ENCODE measurements at places on chromosomes 13 and 19.
A peak's percentile ranks its signal among the peaks of the same experiment; 100 is the strongest.

GRCh38 chr19:7349961-7350711 is 1.4 kb downstream of the ARHGEF18 start:
- DNase-seq, result no peak

DNA sequence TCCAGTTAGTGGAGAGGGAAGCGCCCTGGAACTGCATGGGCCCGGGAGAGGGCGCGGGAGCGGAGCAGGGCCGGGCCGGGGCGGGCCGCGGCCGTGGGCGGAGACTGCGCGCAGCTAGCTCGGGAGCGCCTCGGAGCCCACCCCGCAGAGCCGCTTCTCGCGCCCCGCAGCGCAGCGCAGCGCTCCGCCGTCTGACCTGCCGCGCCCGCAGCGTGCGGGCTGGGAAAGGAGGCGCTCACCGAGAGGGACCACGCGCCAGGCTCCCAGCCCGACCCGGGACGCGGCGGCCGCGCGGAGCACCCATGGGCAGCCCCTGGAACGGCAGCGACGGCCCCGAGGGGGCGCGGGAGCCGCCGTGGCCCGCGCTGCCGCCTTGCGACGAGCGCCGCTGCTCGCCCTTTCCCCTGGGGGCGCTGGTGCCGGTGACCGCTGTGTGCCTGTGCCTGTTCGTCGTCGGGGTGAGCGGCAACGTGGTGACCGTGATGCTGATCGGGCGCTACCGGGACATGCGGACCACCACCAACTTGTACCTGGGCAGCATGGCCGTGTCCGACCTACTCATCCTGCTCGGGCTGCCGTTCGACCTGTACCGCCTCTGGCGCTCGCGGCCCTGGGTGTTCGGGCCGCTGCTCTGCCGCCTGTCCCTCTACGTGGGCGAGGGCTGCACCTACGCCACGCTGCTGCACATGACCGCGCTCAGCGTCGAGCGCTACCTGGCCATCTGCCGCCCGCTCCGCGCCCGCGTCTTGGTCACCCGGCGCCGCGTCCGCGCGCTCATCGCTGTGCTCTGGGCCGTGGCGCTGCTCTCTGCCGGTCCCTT is at the start of gene MLNR:
Gene MLNR, plus strand, starts transcription at position 303 of the 820 bp plus-strand sequence. Its CDS starts 0 bp downstream, at position 303.
- no peak for DNase-seq

DNA sequence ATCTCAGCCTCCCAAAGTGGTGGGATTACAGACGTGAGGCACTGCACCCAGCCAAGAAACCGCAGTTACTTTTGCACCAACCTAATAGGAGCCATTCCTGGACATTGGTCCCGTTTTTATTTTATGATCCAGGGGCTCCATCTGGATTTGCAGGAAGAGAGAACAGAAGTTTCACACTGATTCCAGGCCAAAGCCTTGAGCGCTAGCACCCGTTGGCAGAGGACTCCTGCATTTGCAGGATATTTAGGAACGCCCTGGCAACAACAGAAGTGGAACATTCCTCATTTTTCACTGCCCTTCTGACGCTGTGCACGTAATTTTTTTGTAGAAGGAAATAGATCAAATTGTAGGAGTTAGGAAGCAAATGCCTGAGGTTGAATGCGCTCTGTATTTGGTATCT is 11.7 kb upstream of the SULT2A1 start:
- DNase-seq, result no peak

GRCh38 chr13:26222520-26223046 is 469 bp upstream of the RNF6 start:
- no peak for DNase-seq

DNA sequence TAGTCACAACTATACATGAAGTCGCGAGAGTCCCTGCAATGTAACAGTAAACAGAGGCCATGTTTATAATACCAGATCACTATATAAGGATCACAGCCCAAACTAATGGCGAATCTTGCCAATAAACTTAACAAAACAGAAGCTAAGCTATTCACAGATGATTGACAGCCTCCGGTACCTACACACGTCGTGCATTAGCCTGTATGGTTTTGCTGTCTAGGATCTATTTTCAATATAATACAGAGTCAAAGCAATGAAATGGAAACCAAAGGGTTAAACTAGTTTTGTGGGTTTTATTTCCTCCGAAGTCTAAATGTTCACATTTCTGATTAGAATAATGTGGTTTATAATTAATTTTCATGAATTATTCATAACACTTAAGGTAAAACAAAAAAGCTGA is 10.1 kb downstream of the ANKRD10 start:
- DNase-seq, result no peak

- DNase-seq, result no peak
These were observed 1.1 kb downstream of the KCTD4 start for GRCh38 chr13:45199711-45200110.

- no peak for DNase-seq
These were observed 3.8 kb downstream of the ALOX5AP start for GRCh38 chr13:30739237-30739528.

GRCh38 chr13:32445461-32445860 is 17.5 kb upstream of the N4BP2L1 start:
- DNase-seq, result no peak

DNA sequence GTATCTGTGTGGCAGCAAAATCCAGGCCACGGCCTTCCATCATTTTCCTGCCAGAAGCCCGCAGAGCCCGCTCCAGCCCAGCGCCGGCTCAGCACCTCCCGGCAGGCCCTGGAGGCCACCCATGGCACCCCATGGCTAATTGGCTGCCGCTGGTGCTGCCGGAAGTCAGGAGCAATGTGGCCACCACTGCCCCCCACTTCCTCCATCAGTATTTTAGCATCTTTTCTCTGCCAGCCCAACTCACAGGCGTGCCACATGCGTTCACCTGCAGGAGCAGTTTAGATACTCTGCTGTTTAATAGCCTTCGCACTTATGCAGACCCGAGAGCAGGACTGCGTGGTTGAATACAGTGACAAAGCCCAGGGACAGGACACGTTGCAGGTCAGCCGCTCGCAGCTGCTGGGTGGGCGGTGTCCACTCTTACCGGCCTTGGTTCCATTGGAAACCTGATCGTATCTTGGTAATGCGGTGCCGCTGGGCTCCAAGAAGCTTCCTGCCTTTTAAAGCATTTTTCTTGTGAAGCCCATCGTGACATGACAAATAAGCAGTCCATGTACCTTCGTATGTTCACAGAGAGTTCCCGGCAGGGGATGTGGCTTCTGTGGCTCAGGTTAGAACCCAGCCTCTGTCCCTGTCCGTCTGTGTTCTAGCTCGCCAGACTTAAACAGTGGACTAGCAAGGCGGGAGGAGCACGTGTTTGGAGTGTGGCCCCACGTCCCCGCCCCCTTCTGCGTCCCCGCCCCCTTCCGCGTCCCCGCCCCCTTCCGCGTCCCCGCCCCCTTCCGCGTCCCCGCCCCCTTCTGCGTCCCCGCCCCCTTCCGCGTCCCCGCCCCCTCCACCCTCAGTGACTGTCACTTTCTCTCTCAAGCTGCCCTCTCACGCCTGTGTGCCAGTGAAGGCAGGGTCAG is 162.0 kb upstream of the SOX1 start:
- DNase-seq, result no peak

DNA sequence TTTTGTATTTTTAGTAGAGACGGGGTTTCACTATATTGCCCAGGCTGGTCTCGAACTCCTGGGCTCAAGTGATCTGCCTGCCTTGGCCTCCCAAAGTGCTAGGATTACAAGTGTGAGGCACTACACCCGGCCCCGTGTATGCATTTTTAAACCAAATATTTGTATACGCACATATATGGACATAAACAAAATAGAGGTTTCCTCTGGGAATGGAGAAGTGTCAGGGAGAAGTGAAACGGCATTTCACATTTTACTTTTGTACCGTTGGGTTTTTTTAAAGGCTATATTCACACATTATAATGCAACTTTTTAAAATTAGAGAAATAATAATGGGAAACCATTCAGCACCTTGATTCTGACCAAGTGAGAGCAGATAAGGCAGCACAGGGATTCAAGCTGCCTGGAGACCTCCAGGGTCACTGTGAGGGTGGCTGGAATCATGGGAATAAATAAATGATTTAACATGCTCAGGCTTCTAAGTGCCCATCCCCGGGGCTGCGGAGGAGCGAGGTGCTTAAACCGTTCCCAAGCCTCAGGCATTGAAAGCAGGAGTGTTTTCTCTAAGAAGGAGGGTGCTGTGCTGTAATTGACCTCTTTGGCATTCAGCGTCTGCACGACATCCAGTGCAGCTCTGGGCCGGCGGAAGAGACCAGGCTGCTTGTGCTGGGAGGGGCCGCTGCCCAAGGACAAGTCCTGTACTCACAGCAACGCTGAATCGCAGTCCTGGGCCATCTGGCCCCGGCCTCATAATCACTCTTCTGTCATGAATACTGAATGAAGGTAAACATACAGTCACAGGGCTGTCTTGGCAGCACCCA is 24.7 kb downstream of the GPR42 start:
- no peak for DNase-seq

DNA sequence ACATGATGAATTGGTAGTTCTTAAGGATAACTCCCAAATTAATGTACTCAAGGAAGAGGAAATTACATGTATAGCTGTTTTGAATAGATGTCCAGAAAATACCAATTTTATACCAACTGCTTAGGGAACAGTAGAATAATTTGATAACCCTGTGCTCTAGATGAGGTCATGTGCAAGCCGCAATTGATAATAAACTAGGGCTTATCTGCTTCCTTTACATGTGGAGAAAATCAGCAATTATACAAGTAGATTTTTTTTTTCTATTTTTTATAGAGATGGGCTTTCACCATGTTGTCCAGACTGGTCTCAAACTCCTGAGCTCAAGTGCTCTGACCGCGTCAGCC is 9.3 kb downstream of the TPT1 start:
- DNase-seq, result no peak

DNA sequence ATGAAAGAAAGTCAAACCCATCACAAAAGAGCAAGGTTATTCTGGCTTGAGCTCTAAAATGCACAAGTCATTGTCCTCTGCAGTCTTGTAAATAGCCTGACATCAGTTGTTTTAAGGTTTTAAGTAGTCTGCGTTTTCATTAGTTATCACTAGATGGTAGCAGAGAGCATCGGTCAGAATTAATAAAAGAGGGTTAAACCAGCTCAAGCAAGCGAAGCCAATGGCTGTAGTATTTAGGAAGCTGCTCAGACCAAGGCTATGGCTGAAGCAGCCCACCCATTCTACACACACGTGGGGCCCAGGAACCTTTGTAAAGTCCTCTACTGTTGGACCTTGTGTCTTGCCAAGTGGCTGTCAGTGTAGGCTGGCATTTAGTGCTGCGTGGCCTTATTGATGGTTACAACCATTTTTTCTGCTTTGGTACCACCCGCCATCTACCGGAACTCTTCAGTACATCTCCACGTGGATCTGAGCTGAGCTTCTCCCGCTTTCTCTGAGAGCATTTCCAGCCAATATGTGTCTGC is 13.3 kb upstream of the ZNF57 start:
- peak; percentile 66 for DNase-seq

DNA sequence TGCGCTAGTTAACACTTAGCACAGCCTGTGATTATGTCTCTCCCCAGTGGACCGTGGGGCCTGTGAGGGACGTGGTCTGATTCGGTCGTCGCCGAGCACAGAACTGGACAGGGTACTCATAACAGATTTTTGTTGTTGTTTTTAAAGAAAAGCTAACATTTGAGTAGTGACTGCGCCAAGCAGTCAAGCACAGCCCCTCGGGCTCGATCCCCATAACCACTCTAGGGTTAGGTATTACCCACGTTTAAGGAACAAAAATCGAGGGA is 805 bp upstream of the PTOV1 start:
- no peak for DNase-seq

- DNase-seq, result peak; percentile 60
These were observed 49.1 kb downstream of the LMO7 start for GRCh38 chr13:75685239-75685697.

DNA sequence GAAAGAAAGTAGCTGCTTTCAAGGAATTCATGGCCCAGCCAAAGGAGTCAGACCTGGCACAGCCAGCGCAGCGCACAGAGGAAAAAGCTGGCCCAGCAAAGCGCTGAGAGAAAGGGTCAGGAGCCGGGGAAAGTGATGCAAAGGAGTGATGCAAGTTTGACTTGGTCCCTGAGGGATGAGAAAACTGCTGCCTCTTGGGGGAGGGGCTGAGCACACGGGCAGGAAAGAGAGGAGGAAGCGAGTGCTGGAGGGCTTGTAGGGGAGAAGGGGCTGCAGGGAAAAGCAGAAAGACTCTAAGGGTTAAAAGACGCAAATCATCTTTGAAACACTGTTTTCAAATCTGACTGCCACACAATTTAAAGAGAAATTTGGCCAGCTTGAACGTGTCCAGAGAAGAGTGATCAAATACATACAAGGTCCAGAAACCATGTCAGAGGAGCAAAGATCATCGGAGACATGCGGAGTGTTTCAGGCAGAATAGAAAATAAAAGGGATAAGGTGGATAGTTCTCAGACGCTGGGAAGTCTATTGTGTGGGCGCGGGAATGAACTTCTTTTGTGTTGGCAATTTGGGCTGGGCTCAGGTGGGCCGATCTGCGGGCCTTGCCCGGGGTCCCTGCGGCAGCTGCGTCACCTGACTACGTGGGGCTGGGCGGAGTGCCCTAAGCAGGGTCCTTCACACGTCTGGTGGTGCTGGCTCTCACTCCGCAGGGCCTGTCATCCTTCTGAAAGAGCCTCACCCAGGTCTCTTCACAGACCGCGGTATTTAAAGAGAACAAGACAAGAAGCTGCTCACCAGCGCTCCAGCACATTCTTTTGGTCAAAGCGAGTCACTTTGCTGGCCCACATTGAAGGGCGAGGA is 18.1 kb downstream of the N4BP2L1 start:
- DNase-seq, result no peak

- no peak for DNase-seq
These were observed 749.4 kb upstream of the SLC10A2 start for GRCh38 chr13:103815619-103816018.

GRCh38 chr13:31982540-31982939 is 49.0 kb upstream of the FRY start:
- peak; percentile 74 for DNase-seq

- DNase-seq, result no peak
These were observed 11.6 kb downstream of the CTU1 start for GRCh38 chr19:51096473-51097165.

DNA sequence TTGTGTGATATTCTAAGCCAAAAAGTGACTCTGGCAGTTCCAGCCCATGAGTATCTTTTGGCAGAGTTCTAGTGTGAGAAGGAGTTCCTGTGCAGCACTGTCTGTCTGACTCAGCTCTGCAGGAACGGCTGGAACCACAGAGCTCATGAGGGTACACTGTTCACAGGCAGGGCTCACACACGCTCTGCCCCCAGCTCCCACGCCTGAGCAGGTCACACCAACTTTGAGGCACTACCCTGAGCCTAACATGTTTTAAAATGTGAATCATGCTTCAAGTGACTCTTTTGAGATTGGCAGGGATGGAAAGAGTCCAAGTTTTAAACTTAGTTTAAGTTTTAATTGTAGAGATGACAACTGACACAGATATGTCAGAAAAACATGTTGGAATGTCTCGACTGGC is 1203.3 kb downstream of the UQCRFS1 start:
- no peak for DNase-seq
